ENCODE measurements at places on chromosomes 1 and 21. TPM values are rescaled to one million over a fixed set of nuclear protein-coding genes. Genes with fewer than 3 reads are reported as not detected.

CD1C gene
- not detected for total RNA-seq

EDEM3 gene
- 63.5 TPM for total RNA-seq

SRSF11 gene
- total RNA-seq: 91.7 TPM

S100A9 gene
- total RNA-seq: 0.18 TPM

CD244 gene
- total RNA-seq: 0.09 TPM

All from endothelial cell of coronary artery (primary cell).